ENCODE measurements at places on chromosomes 1 and 21.

DNA sequence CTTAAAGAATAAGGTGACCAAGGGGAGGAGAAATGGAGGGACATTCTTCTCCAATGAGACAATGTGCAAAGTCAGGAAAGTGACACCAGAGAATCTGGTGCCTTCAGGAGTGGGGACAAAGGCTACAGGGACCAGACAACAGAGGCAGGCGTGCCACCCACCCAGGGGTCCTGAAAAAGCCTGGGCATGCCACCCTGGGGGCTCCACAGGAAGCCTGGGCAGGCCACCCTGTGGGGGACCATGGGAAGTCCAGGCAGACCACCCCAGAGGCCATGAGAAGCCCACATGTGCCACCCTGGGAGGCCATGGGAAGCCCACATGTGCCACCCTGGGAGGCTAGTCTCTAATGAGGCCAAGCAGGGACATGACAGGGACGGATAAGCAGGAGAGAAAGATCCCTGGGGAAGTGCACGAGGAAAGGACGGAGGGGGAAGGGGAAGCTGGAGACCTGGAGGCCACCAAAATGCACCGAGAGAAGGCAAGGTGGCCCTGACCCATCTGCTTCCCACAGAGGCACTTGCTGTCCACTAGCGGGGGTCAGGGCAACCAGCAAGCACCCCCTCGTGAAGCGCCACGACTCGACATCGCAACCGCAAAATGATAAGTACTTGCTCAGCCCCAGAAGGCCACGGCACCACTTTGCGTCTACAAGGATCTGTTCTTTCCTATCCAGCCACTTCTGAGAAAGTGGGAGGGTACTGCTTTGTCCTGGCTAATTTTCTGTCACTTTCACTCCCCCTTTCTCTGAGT is 7.2 kb upstream of the PDE9A start:
- DNase-seq = no peak

- no peak for DNase-seq
These were observed 605.3 kb upstream of the USP24 start for GRCh38 chr1:55820501-55820900.

GRCh38 chr1:168365719-168366479 is 85.2 kb downstream of the TBX19 start:
- DNase-seq = no peak

GRCh38 chr1:195332102-195332501 is 1276.1 kb downstream of the KCNT2 start:
- no peak for DNase-seq

DNA sequence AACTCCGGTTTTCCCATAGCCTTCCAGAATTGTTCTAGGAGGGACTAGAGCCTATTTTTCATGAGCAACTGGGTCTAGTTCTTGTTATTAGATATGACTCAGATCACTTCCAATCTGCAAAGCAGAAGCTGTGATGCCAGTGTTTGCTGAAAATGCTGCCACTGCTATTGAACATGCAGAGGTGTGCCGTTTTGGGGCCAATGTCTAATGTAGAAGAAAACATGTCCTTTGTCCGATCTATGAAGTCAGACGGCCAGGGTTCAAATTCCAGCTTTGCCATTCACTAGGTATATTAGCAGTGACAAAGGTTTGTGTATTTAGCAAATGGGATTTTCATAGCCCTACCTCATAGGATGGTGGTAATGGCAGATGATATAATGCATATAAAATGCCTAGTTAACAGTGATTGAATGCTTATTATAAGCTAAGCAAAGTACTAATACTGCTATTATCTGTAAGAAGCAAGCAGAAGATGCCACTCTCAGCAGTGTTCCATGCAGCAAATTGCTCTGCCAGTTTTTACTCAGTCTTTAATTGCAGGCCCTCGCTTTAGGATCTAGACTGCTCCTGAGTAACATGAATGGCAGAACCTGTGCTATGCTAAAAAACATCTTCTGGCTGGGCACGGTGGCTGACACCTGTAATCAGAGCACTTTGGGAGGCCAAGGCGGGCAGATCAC is 40.1 kb upstream of the CXADR start:
- no peak for DNase-seq

- no peak for DNase-seq
These were observed 90.0 kb downstream of the HFM1 start for GRCh38 chr1:91314643-91315042.

DNA sequence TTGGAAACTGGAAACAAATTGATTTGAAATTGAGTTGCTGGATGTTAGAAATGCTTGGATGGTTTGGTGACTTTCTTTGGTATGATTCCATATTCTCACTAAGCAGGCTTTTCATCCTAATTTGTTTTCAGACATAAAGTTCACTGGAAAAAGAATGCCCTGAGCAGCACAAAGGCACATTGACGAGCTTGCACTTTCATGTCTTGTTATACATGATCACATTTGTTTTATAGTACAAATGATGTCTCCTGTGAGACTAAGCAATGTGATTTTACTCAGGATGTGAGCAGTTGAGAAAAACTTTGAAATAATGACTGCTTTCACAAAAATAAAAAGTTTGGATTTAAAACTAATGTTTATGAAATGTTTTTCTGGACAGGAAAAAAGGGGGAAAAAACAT is 63.6 kb downstream of the KCNT2 start:
- no peak for DNase-seq

- no peak for DNase-seq
These were observed 119.7 kb downstream of the ZNF326 start for GRCh38 chr1:90114521-90115141.

- DNase-seq = no peak
These were observed 39.9 kb downstream of the STUM start for GRCh38 chr1:226588484-226588883.

- no peak for DNase-seq
These were observed 10.5 kb downstream of the IGSF21 start for GRCh38 chr1:18118078-18118477.

DNA sequence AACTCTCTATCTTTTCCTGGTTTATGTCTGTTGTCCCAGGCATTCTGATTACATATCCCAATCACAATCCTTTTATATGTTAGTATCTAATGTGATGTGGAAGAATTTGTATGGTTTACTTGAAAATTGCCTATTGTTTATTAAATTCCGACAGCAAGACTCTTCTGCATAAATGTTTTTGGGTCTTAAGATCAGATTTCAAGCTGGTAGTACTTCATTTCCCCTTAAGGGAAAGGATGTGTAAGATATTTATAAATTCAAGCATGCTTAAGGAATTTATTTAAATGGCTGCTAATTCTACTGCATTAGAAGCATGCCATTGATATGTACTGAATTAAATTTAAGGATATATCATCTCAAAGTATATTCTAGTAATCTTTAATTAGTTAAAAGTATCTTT is 20.4 kb upstream of the GPR88 start:
- DNase-seq = no peak

DNA sequence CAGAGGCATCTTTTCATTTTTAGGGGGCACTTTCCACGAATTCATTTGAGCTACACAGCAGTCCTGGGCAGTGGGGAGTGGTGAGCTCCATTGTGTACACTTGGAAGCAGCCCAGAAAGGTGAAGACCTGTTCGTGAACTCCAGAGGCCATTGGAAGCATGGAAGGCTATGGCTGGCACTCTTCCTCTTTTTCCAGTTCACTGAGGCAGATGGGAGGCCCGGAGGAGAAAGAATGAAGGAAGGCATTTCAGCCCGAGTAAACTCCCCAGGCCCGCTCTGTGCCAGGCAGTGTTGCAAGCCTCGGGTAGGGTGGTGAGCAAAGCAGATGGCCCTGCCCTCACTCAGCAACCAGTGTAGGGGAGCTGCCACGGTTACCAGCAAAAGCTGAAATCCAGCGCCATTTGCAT is 673 bp upstream of the DHCR24 start:
- no peak for DNase-seq

DNA sequence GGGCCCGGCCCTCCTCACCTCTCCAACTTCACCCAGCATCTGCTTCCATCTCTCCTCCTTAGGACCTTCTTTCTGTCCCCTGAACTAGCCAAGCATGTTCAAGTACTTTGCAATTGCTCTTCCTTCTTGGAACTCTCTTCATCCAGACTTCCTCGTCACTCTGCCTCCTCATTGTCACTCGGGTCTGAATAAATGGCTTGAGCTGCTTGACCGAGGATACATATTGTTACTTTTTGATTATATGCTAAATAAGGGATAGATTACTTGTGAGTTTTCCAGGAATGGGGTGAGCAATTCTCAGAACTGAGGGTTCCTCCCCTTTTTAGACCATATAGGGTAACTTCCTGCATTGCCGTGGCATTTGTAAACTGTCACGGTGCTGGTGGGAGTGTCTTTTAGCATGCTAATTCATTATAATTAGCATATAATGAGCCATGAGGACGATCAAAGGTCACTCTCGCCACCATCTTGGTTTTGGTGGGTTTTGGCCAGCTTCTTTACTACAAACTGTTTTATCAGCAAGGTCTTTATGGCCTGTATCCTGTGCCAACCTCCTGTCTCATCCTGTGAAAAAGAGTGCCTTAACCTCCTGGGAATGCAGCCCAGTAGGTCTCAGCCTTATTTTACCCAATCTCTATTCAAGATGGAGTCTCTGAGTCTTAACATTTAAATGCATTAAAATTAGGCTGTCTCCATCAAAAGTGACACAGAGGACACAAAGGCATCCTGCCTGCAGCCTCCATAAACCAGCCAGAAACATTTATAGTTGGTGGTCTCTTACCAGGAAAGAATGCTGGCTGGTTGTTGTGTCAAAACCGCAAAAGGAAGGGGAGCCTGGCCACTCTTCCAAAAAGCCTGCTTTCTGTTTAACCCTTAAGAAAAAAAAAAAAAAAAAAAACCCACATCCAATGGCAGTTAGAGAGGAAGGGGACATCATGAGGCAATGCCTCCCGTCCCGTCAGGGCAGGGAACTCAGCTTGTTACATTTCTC is 179.3 kb downstream of the KAZN start:
- DNase-seq = no peak

GRCh38 chr1:185279571-185279970 is 37.5 kb downstream of the IVNS1ABP start:
- DNase-seq = no peak

GRCh38 chr1:44806025-44806703 is 987 bp downstream of the DYNLT4 start:
- no peak for DNase-seq

- no peak for DNase-seq
These were observed 140.2 kb upstream of the SERTAD4 start for GRCh38 chr1:210092366-210092765.

DNA sequence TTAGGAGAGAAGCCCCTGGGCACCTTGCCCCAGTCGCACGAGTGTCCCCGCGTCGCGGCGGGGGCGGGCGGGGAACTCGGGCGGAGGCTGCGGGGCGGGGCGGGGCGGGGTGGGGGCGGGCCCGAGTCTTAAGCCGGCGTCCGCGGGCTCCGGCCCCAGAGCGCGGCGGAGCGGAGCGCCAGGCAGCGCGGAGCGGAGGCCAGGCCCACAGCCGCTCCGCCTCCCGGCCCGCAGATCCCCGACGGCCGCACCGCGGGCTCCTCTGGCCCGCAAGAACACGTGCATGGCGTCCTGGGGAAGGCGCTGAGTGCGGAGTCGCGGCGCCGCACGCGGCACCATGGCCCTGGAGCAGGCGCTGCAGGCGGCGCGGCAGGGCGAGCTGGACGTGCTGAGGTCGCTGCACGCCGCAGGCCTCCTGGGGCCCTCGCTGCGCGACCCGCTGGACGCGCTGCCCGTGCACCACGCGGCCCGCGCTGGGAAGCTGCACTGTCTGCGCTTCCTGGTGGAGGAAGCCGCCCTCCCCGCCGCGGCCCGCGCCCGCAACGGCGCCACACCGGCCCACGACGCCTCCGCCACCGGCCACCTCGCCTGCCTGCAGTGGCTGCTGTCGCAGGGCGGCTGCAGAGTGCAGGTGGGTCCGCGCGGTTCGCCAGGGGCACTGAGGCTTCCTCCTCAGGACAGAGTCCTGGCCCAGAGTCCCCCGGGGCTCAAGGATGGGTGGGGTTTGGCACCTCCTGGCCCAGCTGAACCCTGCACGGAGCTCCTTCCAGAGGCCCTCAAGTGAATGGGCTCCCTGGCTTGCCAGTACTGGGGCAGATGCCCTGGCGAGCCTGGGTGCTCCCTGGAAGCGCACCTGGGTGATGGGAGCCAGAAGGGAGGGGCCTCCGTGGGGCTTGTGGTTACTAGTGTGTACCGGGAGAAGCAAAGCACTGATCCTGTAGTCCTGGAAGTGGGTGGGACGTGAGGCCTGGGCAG is at the start of gene ESPN:
Gene ESPN, plus strand, starts transcription at position 158 of the 975 bp plus-strand sequence. Its CDS starts 180 bp downstream, at position 338.
- no peak for DNase-seq

Measured in GM12891 (cell line).